ENCODE measurements at places on chromosomes 12 and 14. TPM values are rescaled to one million over a fixed set of nuclear protein-coding genes. Genes with fewer than 3 reads are reported as not detected.

DNA sequence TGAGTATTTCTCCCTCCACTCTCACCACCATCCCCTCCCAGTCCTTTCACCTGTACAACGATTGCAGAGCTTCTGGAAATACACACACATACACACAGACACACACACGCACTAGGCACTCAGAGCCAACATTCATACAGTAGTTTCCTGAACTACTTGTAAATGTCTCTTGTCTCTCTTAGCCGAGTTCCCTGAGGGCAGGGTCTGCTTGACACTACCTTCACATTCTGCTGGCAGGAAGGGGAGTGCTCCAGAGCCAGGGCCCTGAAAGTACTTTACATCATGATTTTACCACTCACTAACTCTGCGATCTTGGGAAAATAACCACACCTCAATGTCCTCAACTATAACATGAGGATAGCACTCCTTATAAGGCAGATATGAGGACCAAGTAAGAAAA is 82.7 kb downstream of the GAS2L3 start:
- DNase-seq: no peak

DNA sequence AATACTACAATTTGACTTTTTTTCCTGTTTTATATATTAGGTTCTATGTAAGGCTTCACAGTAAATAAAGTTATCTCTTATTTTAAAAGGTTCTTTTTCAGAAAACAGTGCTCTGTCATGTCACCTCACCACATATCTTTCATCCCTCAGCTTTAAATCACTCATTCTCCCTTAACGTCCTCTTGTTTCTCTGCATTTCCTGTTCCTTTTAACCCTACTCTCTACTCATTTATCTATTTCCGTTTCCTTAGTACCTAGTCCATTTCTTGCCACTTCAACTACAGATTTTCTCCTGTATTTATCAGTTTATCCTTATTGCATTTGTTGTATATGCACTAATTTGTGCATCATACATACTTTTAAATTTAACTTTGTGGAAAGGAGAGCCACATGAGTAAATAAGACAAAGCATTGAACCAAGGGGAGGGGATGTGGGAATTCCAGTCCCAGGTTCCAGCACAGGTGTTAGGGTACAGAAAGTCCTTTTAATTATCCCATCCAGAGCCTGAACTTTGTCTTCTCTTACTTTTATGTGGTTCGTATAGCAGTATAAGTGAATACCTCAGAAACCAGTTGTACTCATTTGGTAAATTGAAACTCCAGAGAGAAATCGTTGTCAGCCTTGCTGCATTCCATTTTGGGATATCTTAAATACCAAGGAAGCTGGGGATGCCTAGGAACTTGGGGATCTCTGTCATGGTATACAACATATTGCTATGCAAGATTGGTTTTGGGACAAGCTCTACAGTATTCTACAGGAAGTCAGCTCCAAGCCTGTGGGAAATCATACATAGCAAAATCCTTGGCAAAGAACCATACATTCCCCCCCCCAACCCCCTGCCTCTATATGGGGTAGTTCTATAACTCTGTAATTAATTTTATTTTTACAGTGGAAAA is 120.5 kb downstream of the DIP2B start:
- peak; percentile 48 for DNase-seq

GRCh38 chr12:76020281-76020680 is 11.3 kb downstream of the PHLDA1 start:
- peak; percentile 54 for DNase-seq

GRCh38 chr14:67734675-67735074 is 33.0 kb downstream of the RDH12 start:
- no peak for DNase-seq

DNA sequence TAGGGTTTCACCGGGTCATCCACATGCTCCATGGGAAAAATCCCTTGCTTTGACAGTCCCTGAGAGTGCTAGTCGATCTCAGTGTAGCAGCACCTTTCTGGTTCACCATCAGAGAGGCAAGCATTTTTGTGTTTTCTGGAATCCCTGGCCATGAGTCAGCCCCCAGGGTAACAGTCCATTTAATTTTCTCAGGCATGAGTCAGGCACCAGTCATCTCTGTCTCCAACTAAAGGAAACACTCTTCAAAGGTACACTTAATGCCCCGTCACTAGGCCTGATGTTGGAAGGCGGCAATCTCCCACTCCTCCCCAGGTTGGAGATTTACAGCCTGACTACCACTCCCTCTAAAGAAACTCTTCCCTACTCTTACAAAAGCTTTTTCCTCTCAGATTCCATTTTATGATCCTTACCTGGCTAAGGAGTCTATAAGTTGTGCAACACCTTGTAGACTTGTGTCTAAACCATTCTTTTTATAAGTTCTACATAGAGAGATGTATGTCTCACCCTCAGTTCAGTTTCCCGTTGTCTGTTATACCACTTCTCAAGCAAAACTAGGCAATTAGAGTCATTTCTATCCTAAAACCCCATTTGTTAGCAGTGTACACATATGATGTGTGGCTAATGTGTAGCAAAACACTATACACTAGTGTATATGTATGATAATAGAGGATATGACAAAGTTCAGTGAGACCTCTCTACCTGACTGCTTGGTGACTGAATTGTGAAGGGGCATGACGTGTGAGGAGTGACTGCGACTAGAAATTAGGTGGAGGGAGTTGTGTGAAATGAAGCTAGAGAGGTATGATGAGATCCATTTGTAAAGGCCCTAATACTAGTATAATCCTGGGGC is 24.6 kb downstream of the TMEM19 start:
- DNase-seq: no peak

- no peak for DNase-seq
Measured at GRCh38 chr12:82458101-82458500, 99.8 kb downstream of the METTL25 start.

CCDC85C gene
- polyA plus RNA-seq: 42.3 TPM

- no peak for DNase-seq
Measured at GRCh38 chr14:69680297-69680696, 68.9 kb downstream of the SUSD6 start.

COPS7A gene
- 31.8 TPM for polyA plus RNA-seq

All from small intestine (tissue), 16 donors.